ENCODE measurements at places on chromosomes 3 and 15.

DNA sequence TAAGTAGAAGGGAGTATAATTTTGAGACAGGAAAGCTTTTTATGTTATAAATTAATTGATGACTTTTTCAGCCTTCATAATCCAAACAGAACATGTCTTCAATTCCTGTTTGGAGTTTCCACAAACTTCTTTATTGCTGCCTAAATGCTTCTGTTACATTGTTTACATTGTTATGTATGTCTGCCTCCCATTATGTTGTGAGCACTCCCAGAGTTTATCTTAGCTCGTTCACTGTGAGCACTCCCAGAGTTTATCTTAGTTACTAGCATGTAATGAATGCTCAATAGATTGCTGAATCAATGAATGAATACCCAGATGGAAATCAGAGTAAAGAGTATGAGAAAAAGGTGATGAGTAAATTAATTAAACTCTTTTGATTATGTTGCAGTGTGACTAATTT lies 1178.0 kb downstream of the ROBO1 start:
- no peak for DNase-seq

DNA sequence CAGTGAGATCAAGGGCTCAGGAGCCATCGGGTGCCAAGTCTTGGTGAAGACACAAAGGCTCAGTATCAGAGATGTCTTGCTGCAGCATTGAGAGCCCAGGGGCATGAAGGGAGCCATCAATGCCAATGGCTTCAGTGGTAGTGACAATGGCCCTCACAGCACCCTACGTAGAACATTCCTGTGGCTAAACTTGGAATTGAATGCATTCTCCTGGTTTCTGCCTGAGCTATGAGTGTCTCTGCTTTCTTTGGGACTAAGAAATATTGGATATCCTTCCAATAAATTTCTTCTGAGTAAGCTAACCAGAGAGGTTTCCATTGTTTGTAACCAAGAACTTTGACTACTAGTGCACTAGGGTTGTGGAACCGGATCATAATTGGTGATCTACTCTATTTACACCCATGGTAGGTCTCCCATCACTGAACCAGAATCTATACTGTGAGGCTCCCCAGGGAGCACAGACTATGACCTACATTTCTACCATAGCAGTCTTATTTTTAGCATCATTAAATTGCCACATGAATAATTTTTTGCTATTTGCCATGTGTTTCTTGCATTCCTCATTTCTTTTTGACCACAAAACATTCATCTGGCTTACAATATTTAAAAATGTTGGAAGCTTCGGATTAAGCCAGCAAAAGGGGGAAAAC lies 31.6 kb upstream of the PDZRN3 start:
- DNase-seq, result no peak

GRCh38 chr3:158970006-158970405 lies 168.2 kb downstream of the MFSD1 start:
- no peak for DNase-seq

DNA sequence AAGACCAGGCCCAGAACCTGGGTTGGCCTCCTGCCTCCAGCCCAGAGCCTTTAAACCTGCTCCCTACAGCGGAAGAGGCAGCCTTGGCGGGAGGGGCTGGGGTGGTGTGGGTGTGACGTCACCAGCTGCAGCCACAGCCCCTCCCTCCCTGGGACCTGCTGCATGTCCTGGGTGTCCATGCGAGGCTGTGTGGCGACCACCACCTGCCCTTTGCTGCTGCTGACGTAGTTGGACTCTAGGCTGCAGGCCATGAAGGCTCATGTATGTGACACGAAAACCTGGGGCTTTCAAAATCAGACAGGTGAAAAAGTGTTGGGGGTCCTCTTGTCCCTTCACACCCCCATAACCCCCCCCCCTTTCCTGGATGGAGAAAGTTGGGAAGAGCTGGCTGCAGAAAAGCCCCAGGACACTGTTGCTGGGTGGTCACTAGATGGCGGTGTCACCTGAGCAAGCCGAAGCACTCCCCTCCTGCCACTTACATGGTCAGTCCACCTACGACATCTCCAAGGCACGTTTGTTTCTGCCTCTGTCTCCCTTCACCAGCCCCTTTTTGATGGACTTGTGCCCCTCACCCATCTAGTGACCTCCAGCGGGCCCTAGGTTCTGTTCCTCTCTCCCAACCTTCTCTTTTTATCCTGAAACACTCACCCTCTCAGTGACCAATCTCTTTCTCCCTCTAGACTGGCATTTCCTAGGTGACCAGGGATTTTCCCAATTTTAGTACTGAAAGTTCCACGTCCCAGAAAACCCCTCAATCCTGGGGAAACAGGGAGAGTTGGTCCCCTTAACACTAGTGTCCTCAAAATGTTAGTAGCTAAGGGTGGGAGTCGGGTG lies 35.2 kb downstream of the SLC6A20 start:
- DNase-seq, result no peak

GRCh38 chr3:75983609-75984290 lies 198.4 kb upstream of the ZNF717 start:
- DNase-seq, result no peak
